ENCODE measurements at places on chromosomes 1 and 21.

DNA sequence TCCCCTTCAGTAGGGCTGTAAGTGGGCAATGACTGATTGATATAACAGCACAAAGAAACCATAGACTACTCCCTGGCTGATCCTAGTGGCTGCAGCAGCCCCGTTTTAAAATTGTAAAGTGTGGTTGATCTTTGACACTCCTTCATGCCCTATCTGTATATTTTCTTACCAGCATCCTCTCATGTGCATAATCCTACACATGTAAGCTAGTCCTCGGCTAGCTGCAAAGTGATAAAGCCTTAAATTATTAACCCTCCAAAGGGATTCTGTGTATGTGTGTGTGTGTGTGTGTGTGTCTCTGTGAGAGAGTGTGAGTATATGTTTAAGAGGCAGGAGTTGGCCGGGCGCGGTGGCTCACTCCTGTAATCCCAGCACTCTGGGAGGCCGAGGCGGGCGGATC, 30.8 kb upstream of the CDC14A start:
- DNase-seq = no peak

DNA sequence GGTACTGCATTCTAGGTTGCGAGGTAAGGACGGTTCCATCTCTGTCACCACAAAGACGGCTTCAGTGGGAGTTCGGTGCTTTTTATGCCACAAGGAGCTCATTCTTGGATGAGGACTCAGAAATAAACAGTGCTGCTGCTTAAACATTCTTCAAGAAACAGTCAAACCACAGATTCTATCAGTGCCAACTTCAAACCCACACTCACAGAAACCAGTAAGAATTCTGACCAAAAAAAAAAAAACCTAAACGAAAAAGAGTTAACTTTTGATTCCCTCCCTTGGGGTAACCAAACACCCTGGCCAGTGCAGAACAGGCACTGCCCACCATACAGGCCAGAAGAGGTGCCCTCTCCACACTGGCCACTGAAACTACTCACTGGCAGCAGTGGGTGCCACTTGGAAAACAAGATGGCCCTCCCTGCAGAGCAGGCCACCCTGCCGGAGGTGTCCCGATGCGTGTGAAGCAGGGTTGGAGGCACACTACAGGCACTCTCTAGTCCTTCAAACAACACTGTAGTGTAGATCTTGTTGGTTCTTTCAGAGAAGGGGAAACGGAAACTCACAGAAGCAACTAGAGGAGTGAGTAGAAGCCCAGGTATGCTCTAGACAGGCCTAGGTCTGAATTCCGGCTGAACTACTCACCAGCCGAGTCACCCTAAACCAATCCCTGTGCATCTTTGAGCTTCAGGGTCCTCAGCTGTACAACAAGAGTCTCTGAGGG, 87.3 kb upstream of the TLR5 start:
- peak; percentile 85 for DNase-seq

GRCh38 chr1:18572022-18572880, 58.4 kb upstream of the PAX7 start:
- DNase-seq = no peak

DNA sequence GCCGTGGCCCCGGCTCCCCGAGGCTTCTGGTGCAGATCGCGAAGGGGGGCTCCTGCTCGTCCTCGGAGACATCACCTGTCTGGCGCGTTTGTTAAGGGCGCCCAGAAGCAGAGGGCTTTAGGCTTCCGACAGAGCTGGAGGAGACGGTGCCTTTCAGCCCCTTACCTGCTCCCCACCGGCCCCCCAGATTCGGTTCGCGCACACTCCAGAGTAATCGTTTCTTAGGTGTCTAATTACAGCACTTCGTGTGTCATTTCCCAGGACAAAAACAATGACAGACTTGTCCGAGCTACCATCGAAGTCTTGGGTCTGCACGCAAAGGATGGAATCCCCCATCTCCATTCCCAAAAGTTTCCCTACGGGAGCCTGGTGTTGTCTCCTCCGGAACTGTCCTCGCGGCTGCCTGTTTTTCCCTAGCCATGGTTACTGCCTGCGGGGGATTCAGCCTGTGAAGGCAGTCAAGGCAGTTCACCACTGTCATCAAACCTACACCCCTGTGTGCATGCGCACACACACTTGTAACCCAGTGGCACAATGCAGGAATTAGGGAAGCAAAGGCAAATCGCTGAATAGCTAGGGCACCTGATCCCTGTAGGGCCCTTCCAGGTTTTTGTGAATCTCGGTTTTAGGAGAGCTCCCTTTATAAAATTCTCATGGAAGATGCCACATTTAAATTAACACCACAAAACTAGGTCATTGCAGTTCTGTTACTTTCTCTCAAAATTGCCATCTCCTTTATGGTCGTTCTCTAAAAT, 738 bp upstream of the CDC42BPA start:
- DNase-seq = peak; percentile 76

GRCh38 chr21:39451332-39452206, at the start of gene SH3BGR:
Gene SH3BGR, plus strand, starts transcription at chr21:39451970. Its CDS starts 127 bp downstream, at chr21:39452097.
- DNase-seq = peak; percentile 39

DNA sequence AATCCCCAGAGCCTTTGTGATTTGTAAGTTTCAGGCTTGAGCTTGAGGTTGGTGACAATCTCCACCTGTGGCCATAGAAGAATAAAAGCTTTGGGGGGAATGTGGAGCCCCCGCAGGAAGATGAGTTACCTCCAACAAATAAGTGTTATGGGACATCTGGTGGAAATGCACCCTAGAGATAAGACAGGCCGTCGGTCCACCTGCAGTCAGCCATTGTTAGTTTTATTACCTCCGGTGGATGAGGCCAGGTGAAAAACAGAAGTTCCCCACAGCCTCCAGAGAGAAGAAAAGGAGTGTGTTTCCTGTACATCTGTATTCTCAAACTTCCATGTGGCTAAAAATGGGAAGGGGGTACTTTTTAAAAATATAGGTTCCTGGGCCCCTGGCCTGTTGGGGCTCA, 137.4 kb downstream of the KAZN start:
- DNase-seq = no peak
